ENCODE measurements at places on chromosomes 1 and 21.

DNA sequence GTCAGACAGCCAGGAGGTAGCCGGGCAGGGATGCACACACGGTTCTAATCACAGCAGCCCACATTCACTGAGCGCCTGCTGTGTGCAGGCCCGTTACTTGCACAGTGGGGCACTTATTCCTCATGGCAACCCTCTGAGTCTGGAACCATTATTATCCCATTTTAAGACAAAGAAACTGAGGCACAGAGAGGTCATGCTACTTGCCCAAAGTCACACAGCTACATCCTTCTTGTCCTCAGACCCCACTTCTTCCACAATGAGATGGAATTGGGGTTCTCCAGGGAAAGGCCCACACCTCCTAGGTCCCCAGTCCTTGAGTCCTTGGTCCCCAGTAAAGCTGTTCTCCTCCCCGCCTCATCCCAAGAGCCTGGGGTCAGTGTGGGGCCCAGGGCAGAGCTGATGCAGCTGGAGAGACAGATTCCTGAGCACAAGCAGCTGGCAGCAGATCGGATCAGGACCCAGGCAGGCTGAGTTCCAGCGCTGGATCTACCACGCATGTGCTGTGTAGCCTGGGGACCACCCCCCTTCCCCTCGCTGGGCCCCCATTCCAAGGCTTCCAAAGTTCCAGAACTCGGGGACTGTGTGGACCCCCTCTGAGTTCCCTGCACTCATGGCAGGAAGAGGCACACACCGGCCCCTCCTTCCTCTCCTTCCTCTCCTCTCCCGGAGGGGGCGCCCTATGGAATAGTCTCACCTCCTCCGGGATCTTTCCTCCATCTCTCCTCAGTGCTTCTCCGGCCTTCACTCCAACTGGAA is 393.4 kb downstream of the MATN1 start:
- no peak for DNase-seq

GRCh38 chr21:26949830-26950229 is 17.1 kb downstream of the ADAMTS5 start:
- no peak for DNase-seq

- DNase-seq = peak; percentile 17
These were observed 73.2 kb upstream of the CNIH3 start for GRCh38 chr1:224542783-224543440.

- no peak for DNase-seq
These were observed 39.9 kb upstream of the ABCA4 start for GRCh38 chr1:94160811-94161210.

- no peak for DNase-seq
These were observed 122.1 kb upstream of the ZNF648 start for GRCh38 chr1:182183606-182184005.

GRCh38 chr1:106717591-106717990 is 338.9 kb upstream of the PRMT6 start:
- no peak for DNase-seq

DNA sequence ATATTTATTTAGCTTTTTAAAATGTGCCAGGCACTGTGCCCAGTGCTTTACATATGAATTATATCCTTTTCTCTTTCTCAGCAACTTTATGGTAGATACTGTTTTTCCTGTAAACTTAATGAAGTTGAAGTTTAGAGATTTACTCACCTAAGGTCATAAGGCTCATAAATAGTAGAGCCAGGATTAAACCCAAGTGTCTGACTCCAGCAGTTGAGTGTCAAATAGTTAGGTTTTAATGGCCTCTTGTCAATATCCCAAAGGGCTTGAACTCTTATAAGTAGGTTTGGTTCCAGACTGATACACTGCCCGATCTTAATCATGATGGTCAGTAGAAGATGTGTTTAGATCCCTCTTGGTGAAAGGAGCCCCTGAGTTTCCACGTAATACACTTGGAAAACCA is 37.8 kb downstream of the RABGAP1L start:
- no peak for DNase-seq

GRCh38 chr1:155715777-155716176 is 26.9 kb downstream of the DAP3 start:
- DNase-seq = no peak

GRCh38 chr1:78640462-78640861 is 9.2 kb upstream of the IFI44 start:
- no peak for DNase-seq

- DNase-seq = no peak
These were observed 205.6 kb downstream of the RHOU start for GRCh38 chr1:228940926-228941325.

- DNase-seq = peak; percentile 14
These were observed 51.0 kb downstream of the C4BPA start for GRCh38 chr1:207155028-207155427.

DNA sequence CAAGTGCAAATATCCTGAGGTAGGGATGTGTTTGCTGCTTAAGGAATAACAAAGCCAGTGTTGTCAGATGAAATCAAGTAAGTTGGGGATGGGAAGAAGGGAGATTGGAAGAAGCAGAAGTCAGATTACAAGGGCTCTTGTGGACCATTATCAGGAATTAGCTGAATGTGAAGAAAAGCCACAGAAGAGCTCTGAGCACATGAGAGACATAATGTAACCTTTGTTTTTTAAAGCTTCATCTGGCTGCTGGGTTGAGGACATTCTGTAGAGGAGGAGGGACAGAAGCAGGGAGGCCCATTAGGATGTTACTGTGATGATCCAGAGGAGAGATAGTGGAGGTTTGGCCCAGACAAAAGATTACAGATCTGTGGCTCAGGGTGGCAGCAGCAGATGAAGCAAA is 111.7 kb downstream of the DUSP10 start:
- DNase-seq = no peak

DNA sequence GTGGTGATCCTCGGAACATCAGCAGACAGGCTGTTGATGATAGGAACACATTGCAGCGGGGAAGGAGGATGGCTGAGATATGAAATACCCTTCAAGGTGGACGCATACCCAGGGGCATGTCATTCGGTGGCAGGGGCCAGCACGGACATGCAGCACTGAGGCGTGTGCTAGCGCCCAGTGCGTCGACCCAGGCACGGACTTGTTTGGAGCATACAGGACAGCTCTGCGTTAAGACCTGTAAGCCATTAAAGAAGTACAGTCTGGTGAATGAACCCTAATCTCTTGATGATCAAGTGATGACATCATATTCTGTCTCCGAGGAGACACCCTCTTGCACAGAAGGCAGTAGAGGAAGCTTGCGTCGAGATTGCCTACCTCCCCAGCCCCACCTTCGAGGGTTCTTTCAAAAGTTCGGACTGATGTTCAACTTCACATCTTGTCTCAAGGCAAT is 63.6 kb upstream of the KIF26B start:
- no peak for DNase-seq

DNA sequence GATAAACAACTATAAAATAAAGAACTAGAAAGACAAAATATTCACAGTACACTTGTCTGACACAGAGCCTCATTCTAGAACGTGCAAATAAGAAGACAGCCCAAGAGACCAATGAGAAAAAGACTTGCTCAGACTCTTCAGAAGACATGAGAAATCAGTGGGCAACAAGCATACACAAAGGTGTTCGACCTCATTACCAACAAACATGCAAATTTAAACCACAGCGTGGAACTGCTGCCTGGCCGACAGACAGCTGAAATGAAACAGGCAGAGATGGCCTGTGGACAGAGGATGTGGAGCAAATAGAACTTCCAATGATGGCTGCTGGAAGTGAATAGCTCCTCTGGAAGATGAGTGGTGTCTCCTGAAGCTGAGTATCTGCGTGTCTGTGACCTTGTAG is 22.4 kb upstream of the COL6A1 start:
- DNase-seq = no peak

GRCh38 chr1:20974069-20974468 is 187.0 kb upstream of the HP1BP3 start:
- DNase-seq = no peak

DNA sequence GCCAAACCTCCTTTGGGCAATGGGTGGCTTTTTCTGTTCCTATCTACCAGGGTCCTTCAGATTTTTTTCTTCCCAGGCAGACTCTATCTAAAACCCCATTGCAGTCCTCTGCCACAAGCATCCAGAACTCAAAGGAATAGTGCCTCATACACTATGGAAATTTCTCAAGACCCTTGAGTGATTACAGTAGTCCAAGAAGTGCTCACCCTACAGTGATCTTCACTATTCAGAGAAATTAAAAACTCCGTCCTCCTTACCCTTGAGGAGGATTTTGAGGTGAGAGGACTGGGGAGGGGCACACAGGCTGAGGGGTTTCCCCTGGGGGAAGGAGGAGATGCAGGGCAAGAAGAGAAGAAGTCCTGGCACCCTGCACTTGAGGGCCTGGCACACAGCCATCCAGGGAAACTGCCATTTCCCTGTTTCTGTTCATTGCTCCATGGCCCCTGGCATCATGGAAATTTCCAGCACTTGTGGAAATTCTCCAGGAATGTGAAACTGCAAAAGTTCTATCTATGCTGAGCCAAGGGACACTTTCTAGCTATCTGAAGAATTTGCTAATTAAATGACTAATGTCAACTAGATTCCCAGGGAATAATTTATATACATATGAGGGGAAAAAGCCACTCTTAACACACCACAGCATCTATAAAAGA is 102.5 kb upstream of the ATP1B1 start:
- DNase-seq = no peak

DNA sequence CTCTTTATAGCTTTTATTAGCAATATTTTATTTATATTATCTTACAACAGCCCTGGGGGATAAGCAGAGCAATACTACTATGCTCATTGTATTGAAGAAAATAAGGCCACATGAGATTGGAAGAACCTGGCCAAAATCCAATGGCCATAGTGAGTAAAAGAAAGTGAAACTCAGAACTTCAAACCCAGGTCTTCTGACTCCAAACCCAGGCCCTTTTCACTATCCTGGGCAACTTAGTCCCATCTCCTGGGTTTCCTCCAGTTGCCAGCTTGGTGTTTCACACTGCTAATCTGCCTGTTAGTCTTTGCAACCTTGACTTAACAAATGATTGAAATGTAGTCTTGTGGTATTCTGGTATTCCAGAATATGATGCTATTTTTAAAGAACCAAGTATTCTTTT is 22.4 kb upstream of the EXO1 start:
- DNase-seq = no peak

- DNase-seq = no peak
These were observed 2.0 kb upstream of the NOS1AP start for GRCh38 chr1:162067466-162067865.

GRCh38 chr21:44889625-44890337 is 16.3 kb upstream of the PTTG1IP start:
- DNase-seq = no peak

DNA sequence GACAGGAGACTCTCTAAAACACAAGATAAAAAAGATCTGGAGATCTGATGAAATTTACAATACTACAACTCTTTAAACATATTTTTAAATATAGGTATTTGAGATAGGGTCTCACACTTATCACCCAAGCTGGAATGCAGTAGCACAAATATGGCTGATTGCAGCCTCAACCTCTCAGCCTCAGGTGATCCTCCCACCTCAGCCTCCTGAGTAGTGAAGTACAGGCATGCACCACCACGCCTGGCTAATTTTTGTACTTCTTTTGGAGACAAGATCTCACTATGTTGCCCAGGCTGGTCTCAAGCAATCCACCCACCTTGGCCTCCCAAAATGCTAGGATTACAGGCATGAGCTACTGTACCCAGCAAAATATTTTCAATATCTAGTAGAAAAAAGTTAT is 170.0 kb upstream of the NR5A2 start:
- no peak for DNase-seq

DNA sequence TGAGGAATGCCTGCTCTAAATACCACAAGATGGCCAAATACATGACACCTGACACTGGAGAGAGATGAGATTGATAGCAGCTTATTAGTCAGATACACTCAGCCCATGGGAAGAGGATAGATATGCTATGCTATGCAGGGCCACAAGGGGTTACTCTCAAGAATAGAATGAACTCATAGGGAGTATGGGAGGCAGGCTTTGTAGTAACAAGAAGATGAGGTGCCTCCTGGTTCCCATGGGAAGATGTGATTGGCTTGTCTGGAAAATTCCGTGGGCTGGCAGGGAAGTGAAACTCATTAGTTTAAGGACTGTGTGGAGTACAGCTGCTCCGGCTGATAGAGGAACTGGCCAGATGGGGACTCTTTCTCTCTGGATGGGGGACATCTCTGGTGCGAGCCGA is 16.5 kb downstream of the CCDC30 start:
- no peak for DNase-seq

DNA sequence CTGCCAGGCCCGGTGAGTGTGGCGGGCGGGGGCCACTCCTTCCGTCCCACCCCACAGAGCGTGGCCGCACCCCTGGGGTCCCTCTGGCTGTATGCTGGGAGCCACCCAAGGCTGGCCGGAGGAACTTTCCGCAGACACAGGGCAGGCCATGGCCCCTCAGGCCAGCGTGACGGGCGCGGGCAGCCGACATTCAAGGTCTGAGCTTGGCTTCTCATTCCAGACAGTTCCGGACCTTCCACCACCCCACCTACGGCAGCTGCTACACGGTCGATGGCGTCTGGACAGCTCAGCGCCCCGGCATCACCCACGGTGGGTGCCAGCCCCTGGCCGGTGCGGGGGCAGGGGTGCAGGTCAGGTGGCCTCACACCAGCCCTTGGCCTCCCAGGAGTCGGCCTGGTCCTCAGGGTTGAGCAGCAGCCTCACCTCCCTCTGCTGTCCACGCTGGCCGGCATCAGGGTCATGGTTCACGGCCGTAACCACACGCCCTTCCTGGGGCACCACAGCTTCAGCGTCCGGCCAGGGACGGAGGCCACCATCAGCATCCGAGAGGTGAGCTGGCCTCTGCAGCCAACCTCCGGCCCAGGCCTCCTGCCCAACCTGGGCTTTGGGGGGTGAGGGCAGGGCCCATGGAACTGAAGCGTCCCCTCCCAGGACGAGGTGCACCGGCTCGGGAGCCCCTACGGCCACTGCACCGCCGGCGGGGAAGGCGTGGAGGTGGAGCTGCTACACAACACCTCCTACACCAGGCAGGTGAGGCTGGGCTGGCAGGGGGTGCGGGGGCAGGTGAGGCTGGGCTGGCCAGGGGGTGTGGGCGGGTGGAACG is 7.3 kb downstream of the SCNN1D start:
- DNase-seq = no peak
